ENCODE measurements at places on chromosomes 6 and 20. TPM values are rescaled to one million over a fixed set of nuclear protein-coding genes. Genes with fewer than 3 reads are reported as not detected.

Gene EBF4
- polyA plus RNA-seq, result 22.3 TPM

GRCh38 chr6:137351890-137352289 lies 132.7 kb upstream of the IFNGR1 start:
- H3K27me3 ChIP-seq, result no peaks in the 10 kb centered on the region
- no peaks in the 10 kb centered on the region for H3K36me3 ChIP-seq
- no peak for DNase-seq

- no peaks in the 10 kb centered on the region for H3K36me3 ChIP-seq
- H3K4me3 ChIP-seq, result no peak overlapping the region
- DNase-seq, result no peak
Observed at GRCh38 chr6:15595461-15596173, 67.2 kb downstream of the DTNBP1 start.

GRCh38 chr6:41781366-41781730 lies 766 bp downstream of the PRICKLE4 start:
- no peaks in the 10 kb centered on the region for H3K27me3 ChIP-seq
- DNase-seq, result peak; percentile 35
- no peak overlapping the region for H3K27ac ChIP-seq
- H3K36me3 ChIP-seq, result no peaks in the 10 kb centered on the region
- H3K4me1 ChIP-seq, result peaks cover 6% of the 10 kb centered on the region
- peak overlapping the region; percentile 75 for H3K4me3 ChIP-seq

GRCh38 chr6:124090491-124090890 lies 286.8 kb downstream of the NKAIN2 start:
- no peak overlapping the region for H3K27ac ChIP-seq
- no peaks in the 10 kb centered on the region for H3K36me3 ChIP-seq
- DNase-seq, result no peak
- no peaks in the 10 kb centered on the region for H3K4me1 ChIP-seq
- no peaks in the 10 kb centered on the region for H3K27me3 ChIP-seq
- H3K4me3 ChIP-seq, result no peak overlapping the region

DNA sequence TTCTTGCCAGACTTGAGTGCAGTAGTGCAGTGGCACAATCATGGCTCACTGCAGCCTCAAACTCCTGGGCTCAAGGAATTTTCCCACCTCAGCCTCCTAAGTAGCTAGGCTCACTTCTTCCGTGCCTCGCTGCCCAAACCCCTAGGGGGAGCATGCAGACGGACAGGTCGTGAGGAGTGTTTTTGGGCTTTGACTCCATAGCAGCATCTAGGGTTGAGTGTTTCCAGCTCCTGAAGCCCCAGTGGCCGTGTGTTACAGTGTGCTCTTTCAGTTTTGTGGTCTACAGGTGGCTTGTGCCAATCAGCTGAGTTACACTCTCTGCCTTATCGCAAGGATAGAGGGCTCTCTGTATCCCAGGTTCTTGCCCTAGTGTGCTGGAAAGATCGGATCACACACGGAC lies 33.4 kb downstream of the NCOA3 start:
- DNase-seq, result no peak
- no peak overlapping the region for H3K4me3 ChIP-seq
- H3K36me3 ChIP-seq, result no peaks in the 10 kb centered on the region

All from ovary (tissue), 10 donors.